ENCODE measurements at places on chromosomes 3 and 15. TPM values are rescaled to one million over a fixed set of nuclear protein-coding genes. Genes with fewer than 3 reads are reported as not detected.

The ADCY5 gene
- 4.5 TPM for total RNA-seq

The PPCDC gene
- total RNA-seq: 13.6 TPM

The ETV5 gene
- 4.0 TPM for total RNA-seq

The ZNF662 gene
- 7.7 TPM for total RNA-seq

The PFN2 gene
- 49.7 TPM for total RNA-seq

The ANKRD63 gene
- not detected for total RNA-seq

The FRG2C gene
- not detected for total RNA-seq

The THRB gene
- 33.7 TPM for total RNA-seq

The HRG gene
- total RNA-seq: not detected

The CELSR3 gene
- 2.4 TPM for total RNA-seq

The SPSB4 gene
- 0.14 TPM for total RNA-seq

The NPAP1 gene
- not detected for total RNA-seq

The NOX5 gene
- 0.11 TPM for total RNA-seq

The LRRK1 gene
- total RNA-seq: 52.7 TPM

The NRG4 gene
- 6.8 TPM for total RNA-seq

The EPHB3 gene
- total RNA-seq: 29.2 TPM

The TRIP4 gene
- 34.2 TPM for total RNA-seq

The CATSPER2 gene
- total RNA-seq: 11.8 TPM

The FETUB gene
- not detected for total RNA-seq

The CPEB1 gene
- 0.58 TPM for total RNA-seq

The ZSCAN2 gene
- total RNA-seq: 8.2 TPM

The PAK6 gene
- 3.2 TPM for total RNA-seq

The EPHA3 gene
- 1.8 TPM for total RNA-seq

The MASP1 gene
- 15.7 TPM for total RNA-seq

The SLITRK3 gene
- 0.21 TPM for total RNA-seq

The MYRIP gene
- 8.9 TPM for total RNA-seq

The GPR62 gene
- total RNA-seq: not detected

The ARRDC4 gene
- 55.6 TPM for total RNA-seq

The MUSTN1 gene
- 2.5 TPM for total RNA-seq

The BTLA gene
- 0.27 TPM for total RNA-seq

The PLA2G4D gene
- 0.18 TPM for total RNA-seq

The CSPG4 gene
- 2.1 TPM for total RNA-seq

The ARPP21 gene
- 0.14 TPM for total RNA-seq

The ZCWPW2 gene
- 0.98 TPM for total RNA-seq

The SCAANT1 gene
- total RNA-seq: not detected

The PLSCR5 gene
- not detected for total RNA-seq

The PCLAF gene
- total RNA-seq: 11.9 TPM

The SLC27A2 gene
- total RNA-seq: 37.2 TPM

The CHRFAM7A gene
- total RNA-seq: 2.0 TPM

The CASR gene
- total RNA-seq: 0.31 TPM

The POPDC2 gene
- total RNA-seq: 1.1 TPM

The ITIH3 gene
- 0.34 TPM for total RNA-seq

The SAXO2 gene
- total RNA-seq: 1.5 TPM

The KLHL18 gene
- 17.7 TPM for total RNA-seq

The TRIM71 gene
- not detected for total RNA-seq

The NRROS gene
- total RNA-seq: 1.3 TPM

The CX3CR1 gene
- total RNA-seq: 0.24 TPM

The CORO2B gene
- 0.67 TPM for total RNA-seq

The CYP1A1 gene
- total RNA-seq: not detected

The RAD54L2 gene
- 16.9 TPM for total RNA-seq

The LSAMP gene
- total RNA-seq: 0.89 TPM
